ENCODE measurements at places on chromosomes 13 and 19.
A peak's percentile ranks its signal among the peaks of the same experiment; 100 is the strongest.

DNA sequence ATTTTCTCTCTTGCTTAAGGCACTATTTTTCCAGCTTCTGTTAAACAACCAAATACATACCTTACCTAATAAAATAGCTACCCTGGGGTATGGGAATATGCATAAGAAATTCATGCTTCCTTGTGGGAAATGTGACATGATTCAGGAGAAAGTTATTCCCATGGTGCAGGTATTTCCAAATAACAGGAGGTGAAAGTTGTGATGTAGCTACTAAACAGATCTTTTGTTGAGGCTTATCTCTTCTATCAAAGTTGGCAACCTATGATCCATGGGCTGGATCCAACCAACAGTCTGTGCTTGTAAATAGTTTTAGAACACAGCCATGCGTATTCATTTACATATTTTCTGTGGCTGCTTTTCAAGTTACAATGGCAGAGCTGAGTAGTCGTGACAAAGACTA is 177.8 kb upstream of the NBEA start:
- no peak overlapping the region for H3K27ac ChIP-seq
- no peaks in the 10 kb centered on the region for H3K27me3 ChIP-seq
- DNase-seq: no peak
- no peaks in the 10 kb centered on the region for H3K36me3 ChIP-seq
- no peak overlapping the region for H3K4me3 ChIP-seq

- no peak for DNase-seq
- no peak overlapping the region for H3K4me3 ChIP-seq
- no peaks in the 10 kb centered on the region for H3K4me1 ChIP-seq
- no peaks in the 10 kb centered on the region for H3K36me3 ChIP-seq
- H3K27ac ChIP-seq: no peak overlapping the region
These were observed 64.4 kb upstream of the FRY start for GRCh38 chr13:31967155-31967554.

DNA sequence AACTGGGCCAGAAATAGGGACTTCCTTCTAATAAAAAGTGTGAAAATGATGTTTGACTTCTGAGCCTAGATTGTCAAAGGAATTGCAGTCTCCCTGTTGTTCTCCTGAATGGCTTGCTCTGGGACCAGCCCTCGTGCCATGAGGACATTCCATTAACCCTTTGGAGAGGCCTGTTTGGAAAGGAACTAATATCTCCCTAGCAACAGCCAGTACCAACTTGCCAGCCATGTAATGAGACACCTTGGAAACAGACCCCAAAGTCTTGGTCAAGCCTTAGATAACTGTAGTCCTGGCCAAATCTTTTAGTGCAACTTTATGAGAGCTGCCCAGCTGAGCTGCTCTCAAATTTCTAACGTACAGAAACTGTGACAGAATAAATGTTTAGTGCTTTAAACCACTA is 8.2 kb upstream of the SIAH3 start:
- H3K27ac ChIP-seq: no peak overlapping the region
- H3K36me3 ChIP-seq: no peaks in the 10 kb centered on the region
- H3K4me1 ChIP-seq: no peaks in the 10 kb centered on the region
- DNase-seq: no peak

- peaks cover 2% of the 10 kb centered on the region for H3K27me3 ChIP-seq
- H3K27ac ChIP-seq: no peak overlapping the region
- DNase-seq: peak; percentile 13
- peak overlapping the region; percentile 45 for H3K4me3 ChIP-seq
- no peaks in the 10 kb centered on the region for H3K4me1 ChIP-seq
- no peaks in the 10 kb centered on the region for H3K36me3 ChIP-seq
These were observed 469 bp downstream of the COX6B2 start for GRCh38 chr19:55353803-55354697.

GRCh38 chr13:113464476-113464875 is 11.2 kb upstream of the ADPRHL1 start:
- H3K36me3 ChIP-seq: peaks cover 8% of the 10 kb centered on the region
- H3K27ac ChIP-seq: no peak overlapping the region
- no peak overlapping the region for H3K4me3 ChIP-seq
- no peak for DNase-seq

- H3K36me3 ChIP-seq: no peaks in the 10 kb centered on the region
- DNase-seq: no peak
- no peak overlapping the region for H3K4me3 ChIP-seq
- no peaks in the 10 kb centered on the region for H3K4me1 ChIP-seq
- no peak overlapping the region for H3K27ac ChIP-seq
These were observed 33.4 kb upstream of the FRY start for GRCh38 chr13:31998131-31998530.

GRCh38 chr13:106177146-106177545 is 358.3 kb downstream of the EFNB2 start:
- no peaks in the 10 kb centered on the region for H3K27me3 ChIP-seq
- H3K4me1 ChIP-seq: no peaks in the 10 kb centered on the region
- H3K36me3 ChIP-seq: no peaks in the 10 kb centered on the region
- DNase-seq: no peak
- H3K27ac ChIP-seq: no peak overlapping the region
- H3K4me3 ChIP-seq: no peak overlapping the region

DNA sequence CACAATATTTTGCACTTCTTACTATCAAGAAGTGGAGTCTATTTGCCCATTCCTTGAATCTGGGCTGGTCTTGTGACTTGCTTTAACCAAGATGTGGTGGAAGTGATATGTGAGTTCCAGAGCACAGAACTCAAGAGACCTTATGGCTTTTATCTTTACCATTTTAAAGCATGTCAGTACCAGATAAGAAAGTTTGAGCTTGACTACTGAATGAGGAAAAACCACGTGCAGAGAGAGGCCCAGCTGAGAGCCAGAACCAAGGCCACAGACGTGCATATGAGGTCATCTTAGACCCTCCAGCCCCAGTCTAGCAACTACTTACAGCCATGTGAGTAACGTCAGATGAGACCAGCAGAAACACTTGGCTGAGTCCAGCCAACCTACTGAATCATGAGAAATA is 6.3 kb upstream of the CDK8 start:
- no peak overlapping the region for H3K27ac ChIP-seq
- DNase-seq: no peak
- H3K4me1 ChIP-seq: no peaks in the 10 kb centered on the region

- no peak overlapping the region for H3K4me3 ChIP-seq
- no peaks in the 10 kb centered on the region for H3K36me3 ChIP-seq
- DNase-seq: no peak
- H3K27me3 ChIP-seq: no peaks in the 10 kb centered on the region
These were observed 16.8 kb downstream of the MBD3L2B start for GRCh38 chr19:7004313-7004931.

GRCh38 chr13:43268632-43269031 is 245.2 kb downstream of the DNAJC15 start:
- no peaks in the 10 kb centered on the region for H3K4me1 ChIP-seq
- H3K27ac ChIP-seq: no peak overlapping the region
- no peak overlapping the region for H3K4me3 ChIP-seq
- H3K36me3 ChIP-seq: no peaks in the 10 kb centered on the region
- no peak for DNase-seq
- H3K27me3 ChIP-seq: no peaks in the 10 kb centered on the region

- no peak overlapping the region for H3K4me3 ChIP-seq
- peaks cover 28% of the 10 kb centered on the region for H3K36me3 ChIP-seq
- H3K27ac ChIP-seq: peak overlapping the region; percentile 8
- no peak for DNase-seq
- H3K27me3 ChIP-seq: no peaks in the 10 kb centered on the region
These were observed 21.2 kb downstream of the DEDD2 start for GRCh38 chr19:42196011-42197001.

DNA sequence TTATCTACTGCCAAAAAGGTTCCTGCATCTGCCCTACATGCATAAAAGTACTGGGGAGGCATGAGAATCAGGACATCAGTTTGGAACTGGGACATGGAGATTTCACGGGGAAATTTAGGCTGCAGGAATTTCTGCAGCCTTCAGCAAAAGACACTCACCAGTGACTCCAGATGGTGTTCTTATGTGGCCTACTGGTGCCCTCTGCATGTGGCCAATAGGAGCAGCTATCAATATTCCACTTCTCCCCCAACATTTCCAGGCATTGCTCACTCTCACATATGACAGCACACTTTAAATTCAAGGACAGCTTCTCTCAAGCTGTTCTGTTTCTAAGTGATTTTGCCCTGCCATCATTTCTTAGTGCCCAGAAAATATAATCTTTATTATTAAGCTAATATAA is 570.5 kb upstream of the ARGLU1 start:
- H3K27me3 ChIP-seq: no peaks in the 10 kb centered on the region
- no peak overlapping the region for H3K4me3 ChIP-seq
- no peaks in the 10 kb centered on the region for H3K4me1 ChIP-seq
- no peak for DNase-seq

- H3K27ac ChIP-seq: no peak overlapping the region
- no peaks in the 10 kb centered on the region for H3K4me1 ChIP-seq
- no peaks in the 10 kb centered on the region for H3K36me3 ChIP-seq
- no peak for DNase-seq
- no peak overlapping the region for H3K4me3 ChIP-seq
These were observed 54.2 kb downstream of the CCNE1 start for GRCh38 chr19:29866011-29866410.

DNA sequence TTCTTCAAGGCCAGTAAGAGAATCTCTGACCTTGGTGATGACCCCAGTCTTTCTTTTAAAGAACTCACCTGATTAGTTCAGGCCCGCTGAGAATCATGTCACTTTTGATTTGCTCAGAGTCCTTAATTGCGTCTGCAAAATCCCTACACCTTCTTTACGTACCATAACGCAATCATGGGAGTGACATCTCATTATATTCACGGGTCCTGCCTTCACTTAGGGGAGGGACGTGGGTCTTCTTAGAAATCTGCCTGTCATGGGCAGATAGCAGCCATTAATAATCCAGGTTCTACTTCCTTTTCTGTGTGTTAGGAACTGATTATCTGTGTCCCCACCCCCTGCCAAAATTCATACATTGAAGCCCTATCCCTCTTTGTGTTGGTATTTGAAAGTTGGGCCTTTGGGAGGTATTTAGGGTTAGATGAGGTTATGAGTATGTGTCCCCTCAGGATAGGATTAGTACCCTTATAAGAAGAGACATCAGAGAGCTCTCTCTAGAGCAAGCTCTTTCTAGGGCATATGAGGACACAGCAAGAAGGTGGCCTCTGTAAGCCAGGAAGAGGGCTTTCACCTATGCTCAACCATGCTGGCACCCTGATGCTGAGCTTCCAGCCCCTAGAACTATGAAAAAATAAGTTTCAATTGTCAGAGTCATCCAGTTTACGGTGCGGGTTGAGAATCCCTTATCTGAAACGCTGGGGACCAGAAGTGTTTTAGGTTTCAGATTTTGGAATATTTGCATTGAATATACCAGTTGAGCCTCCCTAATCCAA is 9.9 kb downstream of the TPP2 start:
- no peaks in the 10 kb centered on the region for H3K27me3 ChIP-seq
- H3K4me1 ChIP-seq: peaks cover 23% of the 10 kb centered on the region
- H3K4me3 ChIP-seq: no peak overlapping the region
- H3K27ac ChIP-seq: no peak overlapping the region
- no peak for DNase-seq

DNA sequence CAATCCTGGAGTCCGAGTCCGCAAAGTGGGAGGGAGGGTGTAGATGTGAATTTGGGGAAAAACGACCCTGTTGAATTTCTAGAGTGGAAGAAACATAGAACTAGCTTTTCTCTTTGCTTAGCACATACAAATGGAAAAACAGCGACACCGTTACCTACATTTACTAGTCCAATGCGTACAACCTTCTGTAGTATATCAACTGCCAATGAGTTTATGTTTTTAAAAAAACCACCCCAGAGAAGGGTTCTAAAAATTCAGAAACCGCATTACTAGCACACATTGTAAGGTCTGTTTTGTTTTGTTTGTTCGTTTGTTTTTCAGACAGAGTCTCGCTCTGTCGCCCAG is 332 bp upstream of the SUPT20H start:
- H3K36me3 ChIP-seq: no peaks in the 10 kb centered on the region
- no peak for DNase-seq
- peaks cover 8% of the 10 kb centered on the region for H3K4me1 ChIP-seq
- peak overlapping the region; percentile 64 for H3K4me3 ChIP-seq
- H3K27me3 ChIP-seq: no peaks in the 10 kb centered on the region

DNA sequence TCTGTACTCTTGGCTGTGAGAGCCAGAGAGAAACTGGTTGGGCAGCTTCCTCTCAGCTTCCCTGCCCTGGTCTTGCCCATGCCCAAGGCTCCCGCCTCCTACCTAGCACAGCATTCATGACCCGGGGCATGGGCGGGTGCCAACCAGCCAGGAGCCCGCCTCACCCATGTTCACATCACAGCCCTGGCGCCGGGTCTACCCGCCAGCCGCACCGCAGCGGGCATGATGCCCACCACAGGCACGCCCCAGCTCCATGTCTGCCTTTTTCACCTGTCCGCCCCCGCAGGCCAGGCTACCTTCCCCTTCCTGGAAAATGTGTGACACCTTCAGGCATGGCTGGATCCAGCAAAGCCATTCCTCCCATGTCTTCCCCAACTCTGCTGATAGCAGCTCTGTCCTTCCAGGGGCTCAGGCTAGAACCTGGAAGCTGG is 42.1 kb downstream of the PTPRS start:
- no peaks in the 10 kb centered on the region for H3K36me3 ChIP-seq
- H3K4me3 ChIP-seq: no peak overlapping the region
- H3K4me1 ChIP-seq: peaks cover 6% of the 10 kb centered on the region

GRCh38 chr13:40534456-40534855 is 132.0 kb downstream of the FOXO1 start:
- no peaks in the 10 kb centered on the region for H3K36me3 ChIP-seq
- H3K4me3 ChIP-seq: no peak overlapping the region
- H3K4me1 ChIP-seq: no peaks in the 10 kb centered on the region
- DNase-seq: no peak
- no peaks in the 10 kb centered on the region for H3K27me3 ChIP-seq
- H3K27ac ChIP-seq: no peak overlapping the region

DNA sequence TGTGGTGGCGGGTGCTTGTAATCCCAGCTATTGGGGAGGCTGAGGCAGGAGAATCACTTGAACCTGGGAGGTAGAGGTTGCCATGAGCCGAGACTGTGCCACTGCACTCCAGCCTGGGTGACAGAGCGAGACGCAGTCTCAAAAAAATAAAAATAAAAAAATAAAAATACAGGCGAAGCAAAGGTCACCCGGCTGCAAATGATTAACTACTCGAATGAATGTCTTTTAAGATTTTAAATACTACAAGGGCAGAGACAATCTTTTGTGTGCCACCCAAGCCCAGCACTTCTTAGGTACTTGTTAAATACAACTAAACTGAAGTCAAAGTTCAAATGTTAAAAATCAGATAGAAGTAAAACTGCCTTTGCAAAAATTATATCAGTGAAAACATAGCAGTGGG is 6.7 kb downstream of the LNX2 start:
- H3K36me3 ChIP-seq: peaks cover 5% of the 10 kb centered on the region
- no peak overlapping the region for H3K27ac ChIP-seq
- DNase-seq: no peak
- no peaks in the 10 kb centered on the region for H3K4me1 ChIP-seq
- no peak overlapping the region for H3K4me3 ChIP-seq

- no peak overlapping the region for H3K27ac ChIP-seq
- H3K36me3 ChIP-seq: no peaks in the 10 kb centered on the region
- no peaks in the 10 kb centered on the region for H3K4me1 ChIP-seq
- H3K27me3 ChIP-seq: peaks cover 14% of the 10 kb centered on the region
These were observed 166.9 kb downstream of the SLC7A1 start for GRCh38 chr13:29428310-29429181.

GRCh38 chr13:46521921-46522747 is 30.8 kb upstream of the LRCH1 start:
- H3K27ac ChIP-seq: no peak overlapping the region
- no peaks in the 10 kb centered on the region for H3K36me3 ChIP-seq
- no peak for DNase-seq
- no peak overlapping the region for H3K4me3 ChIP-seq
- H3K27me3 ChIP-seq: no peaks in the 10 kb centered on the region
- no peaks in the 10 kb centered on the region for H3K4me1 ChIP-seq

- no peaks in the 10 kb centered on the region for H3K36me3 ChIP-seq
- no peak overlapping the region for H3K4me3 ChIP-seq
- H3K27me3 ChIP-seq: no peaks in the 10 kb centered on the region
- peaks cover 11% of the 10 kb centered on the region for H3K4me1 ChIP-seq
- no peak overlapping the region for H3K27ac ChIP-seq
These were observed 2.0 kb upstream of the ZBTB45 start for GRCh38 chr19:58521651-58522050.

Data from T-cell (primary cell).